ENCODE measurements at places on chromosomes 2 and 18.

GRCh38 chr2:118372886-118373830 lies 284.9 kb downstream of the INSIG2 start:
- DNase-seq: peak; percentile 54

- no peak for DNase-seq
These were observed 804.4 kb downstream of the EPHA4 start for GRCh38 chr2:220767591-220768255.

DNA sequence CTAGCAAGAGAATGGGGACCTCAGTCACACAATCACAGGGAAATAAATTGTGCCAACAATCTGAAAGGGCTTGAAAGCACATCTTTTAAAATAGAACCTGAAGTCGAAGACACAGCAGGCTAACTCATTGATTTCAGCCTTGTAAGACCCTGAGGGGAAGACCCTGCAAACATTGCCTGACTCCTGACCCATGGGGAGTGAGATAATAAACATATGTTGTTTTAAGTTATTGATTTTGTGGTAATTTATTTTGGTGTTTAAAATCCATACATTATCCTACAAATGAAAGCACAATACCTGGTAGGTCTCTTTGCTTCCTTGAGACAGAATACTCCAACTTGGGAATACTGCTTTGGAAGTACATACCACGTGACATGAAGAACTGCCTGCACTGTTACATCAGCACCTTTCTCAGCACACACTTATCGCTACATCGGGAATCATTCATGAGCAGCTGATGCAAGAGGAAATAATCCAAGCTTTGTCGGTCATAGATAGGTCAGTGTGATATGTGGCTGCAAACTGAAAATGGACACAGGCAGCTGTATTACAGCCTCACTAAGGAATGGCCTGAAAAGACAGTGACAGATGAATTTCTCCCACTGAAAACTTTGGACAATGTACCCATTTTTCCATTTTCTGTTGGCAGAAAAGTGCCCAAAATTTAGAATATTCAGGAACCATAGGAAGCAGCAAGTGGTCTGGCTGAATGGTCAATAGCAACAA lies 494.5 kb upstream of the MAP2 start:
- peak; percentile 18 for DNase-seq

- DNase-seq: no peak
These were observed 16.5 kb downstream of the NCOA1 start for GRCh38 chr2:24507549-24507948.

DNA sequence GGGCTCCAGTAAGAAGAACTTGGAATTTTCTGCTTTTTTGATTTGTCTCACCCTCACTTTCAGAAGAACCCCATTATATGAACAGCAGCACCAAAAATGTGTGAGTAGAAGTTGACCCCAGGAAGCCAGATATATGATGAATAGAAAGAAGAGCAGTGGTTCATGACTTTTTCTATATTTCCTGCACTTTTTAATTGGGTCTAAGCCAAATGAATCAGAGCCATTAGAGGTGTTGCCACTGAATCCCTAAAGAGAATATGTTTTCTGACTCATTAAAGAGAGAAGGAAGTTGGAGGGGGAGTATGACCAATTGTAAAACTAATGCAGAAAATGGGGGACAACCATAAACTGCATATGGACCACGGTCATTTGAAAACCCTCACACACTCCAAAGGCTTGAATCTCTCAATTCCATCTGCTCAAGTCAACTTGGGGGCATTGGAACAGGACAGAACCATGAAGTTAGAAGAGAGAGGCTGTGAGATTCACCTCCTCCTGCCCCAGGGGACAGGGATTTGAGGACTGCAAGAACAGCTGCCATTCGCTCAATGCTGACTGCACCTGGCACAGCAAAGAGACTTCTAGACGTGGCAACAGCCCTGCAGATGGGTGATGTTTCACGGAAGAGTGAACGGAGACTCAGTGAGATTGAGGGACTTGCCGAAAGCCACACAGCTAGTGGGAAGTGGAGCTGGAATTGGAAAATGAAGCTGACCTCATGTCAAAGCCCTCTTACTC lies 3.0 kb downstream of the DAPL1 start:
- DNase-seq: peak; percentile 66

DNA sequence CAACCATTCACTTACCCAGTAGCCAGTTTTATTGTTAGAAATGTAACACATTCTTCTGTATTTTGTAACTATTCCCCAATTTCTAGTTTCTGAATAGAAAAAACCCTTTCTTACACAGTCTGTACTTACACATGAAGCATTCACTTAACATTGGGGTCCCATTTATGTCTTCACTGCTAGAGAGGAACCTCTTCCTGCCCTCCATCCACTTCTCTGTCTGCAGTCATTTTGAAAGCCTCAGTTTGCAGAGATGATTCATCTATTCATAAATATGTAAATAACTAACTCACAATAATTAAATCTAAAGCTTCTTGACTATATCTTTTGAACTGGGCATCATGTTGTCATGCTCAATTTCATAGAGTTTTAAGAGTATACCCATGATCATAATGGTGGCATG lies 55.9 kb downstream of the ZRANB3 start:
- DNase-seq: no peak

GRCh38 chr2:215188078-215188477 lies 49.7 kb upstream of the ABCA12 start:
- no peak for DNase-seq

- no peak for DNase-seq
These were observed 22.0 kb upstream of the ASPRV1 start for GRCh38 chr2:69983392-69983966.

- no peak for DNase-seq
These were observed 8.2 kb downstream of the PLCD4 start for GRCh38 chr2:218615868-218616315.

- peak; percentile 4 for DNase-seq
These were observed 33.0 kb upstream of the DLX1 start for GRCh38 chr2:172052000-172052983.

DNA sequence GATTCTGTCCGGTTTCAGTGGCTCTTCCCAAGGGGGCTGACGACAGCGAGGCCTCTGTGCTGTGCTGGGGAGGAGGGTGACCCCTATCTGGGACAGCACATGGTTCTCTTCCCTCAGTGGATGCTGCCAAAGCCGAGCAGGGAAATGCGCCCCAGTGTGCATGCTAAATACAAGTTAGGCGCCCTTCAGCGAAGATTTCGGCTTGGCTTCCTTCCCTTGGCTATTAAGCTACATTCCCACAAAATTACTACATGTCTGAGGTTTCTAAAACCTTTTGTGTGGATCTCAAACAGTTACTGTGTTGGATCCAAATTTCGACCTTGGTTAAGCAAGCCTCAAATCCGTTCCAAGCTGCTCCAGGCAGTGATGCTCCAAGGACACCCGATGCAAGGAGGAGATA lies 440.3 kb downstream of the NRXN1 start:
- DNase-seq: peak; percentile 52

GRCh38 chr2:54520687-54521086 lies 64.6 kb downstream of the SPTBN1 start:
- peak; percentile 97 for DNase-seq

- no peak for DNase-seq
These were observed 1.2 kb upstream of the LBX2 start for GRCh38 chr2:74500578-74500946.

GRCh38 chr2:219155054-219155644 lies 5.5 kb downstream of the NHEJ1 start:
- peak; percentile 70 for DNase-seq

DNA sequence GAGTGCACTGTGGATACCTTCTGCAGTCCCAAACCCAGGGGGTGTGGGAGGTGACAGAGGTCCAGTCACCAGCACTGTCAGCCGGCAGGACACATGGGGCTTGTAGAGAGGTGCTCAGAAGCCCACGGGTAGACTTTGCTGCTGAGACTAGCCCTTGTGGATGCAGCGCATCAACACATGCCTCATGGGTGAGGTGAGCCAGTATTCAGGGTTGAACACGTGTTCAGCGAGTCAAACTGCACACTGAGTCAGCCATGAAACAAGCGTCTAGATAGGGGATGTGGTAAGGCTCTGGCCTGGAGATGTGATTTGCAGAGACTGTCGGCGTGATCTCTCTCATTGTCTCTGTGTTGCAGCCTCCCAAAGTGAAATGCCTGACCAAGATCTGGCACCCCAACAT lies 35.8 kb upstream of the SCLY start:
- DNase-seq: peak; percentile 81

GRCh38 chr2:224584785-224585210 lies 365 bp downstream of the CUL3 start:
- DNase-seq: peak; percentile 55

DNA sequence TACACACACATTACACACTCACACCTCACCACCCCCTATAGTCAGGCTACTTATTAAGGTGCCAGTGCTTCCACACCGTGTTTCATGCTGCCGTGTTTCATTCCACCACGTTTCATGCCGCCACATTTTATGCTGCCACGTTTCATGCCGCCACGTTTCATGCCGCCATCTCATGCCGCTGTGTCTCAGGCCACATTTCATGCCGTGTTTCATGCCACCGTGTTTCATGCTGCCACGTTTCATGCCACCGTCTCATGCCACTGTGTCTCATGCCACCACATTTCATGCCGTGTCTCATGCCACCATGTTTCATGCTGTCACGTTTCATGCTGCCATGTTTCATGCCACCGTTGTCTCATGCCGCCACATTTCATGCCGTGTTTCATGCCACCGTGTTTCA lies 65.1 kb downstream of the MBOAT2 start:
- DNase-seq: no peak

DNA sequence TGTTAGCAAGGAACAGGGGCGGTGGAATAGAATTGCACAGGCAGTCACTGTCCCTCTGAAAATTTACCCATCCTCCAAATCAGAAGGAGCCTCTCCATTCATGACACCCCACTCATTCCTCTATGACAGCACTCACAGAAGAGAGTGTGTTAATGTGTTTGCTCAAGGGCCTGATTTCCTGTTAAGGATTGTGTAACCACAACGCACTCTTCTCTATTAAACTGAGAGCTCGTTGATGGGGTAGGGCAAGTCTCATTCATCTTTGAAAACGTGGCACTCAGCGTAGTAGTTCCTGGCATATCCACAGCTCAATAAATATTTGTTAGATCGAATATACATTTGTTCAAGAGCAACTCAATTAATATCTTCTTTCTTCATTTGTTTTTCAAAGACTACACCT lies 106.4 kb downstream of the VAPA start:
- peak; percentile 43 for DNase-seq

DNA sequence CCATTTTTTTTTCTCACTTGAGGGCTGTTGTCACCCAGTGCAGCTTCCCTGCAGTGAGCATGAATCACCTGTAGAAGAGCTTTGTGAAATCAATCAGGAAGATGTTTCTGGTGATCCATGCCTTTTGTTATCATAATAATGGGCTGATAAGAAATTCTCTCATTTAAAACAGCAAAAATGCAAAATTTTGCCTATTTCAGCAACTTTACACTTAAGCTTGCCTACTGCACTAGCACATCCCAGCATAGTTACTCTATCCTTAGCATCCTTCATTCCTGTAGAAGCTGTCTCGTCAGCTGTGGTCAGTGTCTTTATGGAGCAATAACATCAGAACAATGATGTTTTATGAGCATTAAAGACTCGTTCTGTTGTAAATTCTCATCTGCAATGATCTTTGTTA lies 178.6 kb upstream of the ZNF804A start:
- DNase-seq: no peak

DNA sequence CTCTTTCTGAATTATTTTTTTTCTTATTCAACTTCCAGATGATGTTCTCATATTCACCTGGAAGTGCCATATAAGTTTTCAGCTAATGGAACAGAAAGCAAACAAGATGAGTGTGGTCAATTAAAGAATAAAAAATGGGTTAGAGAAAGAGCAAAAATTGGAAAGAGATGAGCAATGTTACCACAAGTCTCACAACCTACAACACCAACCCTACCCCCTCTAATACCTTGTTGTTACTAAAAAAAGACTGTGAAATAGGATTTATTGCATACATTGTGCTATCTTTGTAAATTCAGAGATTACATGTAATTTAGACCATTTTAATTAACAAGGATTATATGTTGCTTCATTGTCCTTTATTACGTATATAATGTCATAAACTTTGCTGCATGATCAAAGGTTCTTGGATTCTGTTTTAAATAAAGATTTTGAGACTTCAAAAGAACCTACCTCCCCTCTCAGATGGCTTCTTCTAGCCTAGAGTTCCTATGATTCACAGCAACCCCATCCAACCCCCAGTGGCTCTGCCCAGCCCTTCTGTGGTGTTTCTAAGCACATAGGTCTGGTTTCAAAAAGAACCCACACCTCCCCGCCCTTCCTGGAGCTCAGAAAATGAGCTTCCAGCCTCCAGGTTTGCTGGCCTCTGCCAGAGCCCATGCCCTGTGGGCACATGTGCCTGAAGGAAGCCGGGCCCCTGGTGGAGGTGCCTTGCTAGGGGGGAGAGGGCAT lies 24.7 kb downstream of the LGALSL start:
- no peak for DNase-seq

- no peak for DNase-seq
These were observed 14.2 kb downstream of the ESPNL start for GRCh38 chr2:238114331-238114841.

DNA sequence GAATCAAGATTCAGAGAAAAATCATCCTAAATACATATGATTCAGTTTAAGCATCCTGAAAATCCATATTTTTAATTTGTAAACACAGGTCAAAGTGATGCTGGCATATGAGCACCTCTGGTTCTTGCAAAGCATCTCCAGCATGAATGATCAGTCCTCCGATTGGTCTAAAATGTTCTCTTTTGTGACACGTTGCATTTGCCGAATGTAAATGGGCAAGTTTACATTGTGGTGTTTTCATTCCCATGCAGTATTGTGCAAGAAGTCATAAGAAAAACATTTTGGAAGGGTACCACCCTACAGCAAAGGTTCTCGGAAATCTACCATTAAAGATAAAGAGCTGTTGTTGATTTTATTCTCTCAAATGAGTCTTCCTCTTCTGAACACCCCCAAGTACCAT lies 108.0 kb upstream of the UNC80 start:
- DNase-seq: no peak

- no peak for DNase-seq
These were observed 477.6 kb downstream of the PARD3B start for GRCh38 chr2:205022841-205023240.

GRCh38 chr2:11411244-11411643 lies 54.7 kb downstream of the E2F6 start:
- no peak for DNase-seq

DNA sequence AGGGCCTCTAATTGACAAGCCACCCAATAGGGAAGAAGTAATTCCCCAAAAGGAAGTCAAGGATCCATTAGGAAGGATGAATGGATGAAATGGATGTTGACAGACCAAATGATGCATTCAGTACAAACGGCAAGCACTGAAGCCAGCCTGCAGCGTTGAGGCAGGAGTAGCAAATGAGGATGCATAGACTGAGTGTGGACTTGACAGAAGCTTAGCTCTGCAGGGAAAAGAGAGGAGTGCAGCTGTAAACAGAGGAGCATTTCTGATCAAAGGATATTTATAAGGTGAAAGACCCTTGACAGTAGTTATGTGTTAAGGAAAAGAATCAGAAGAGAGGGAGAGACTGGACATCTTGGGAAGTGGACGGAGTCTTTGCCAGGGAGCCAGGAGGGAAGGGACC lies 253.2 kb upstream of the RAB12 start:
- no peak for DNase-seq

Data from fibroblast of skin of right biceps (primary cell).